ENCODE measurements at places on chromosomes 16 and 17. TPM values are rescaled to one million over a fixed set of nuclear protein-coding genes. Genes with fewer than 3 reads are reported as not detected.
A peak's percentile ranks its signal among the peaks of the same experiment; 100 is the strongest.

EFNB3 gene
- not detected for total RNA-seq

KRT17 gene
- total RNA-seq = not detected

DNA sequence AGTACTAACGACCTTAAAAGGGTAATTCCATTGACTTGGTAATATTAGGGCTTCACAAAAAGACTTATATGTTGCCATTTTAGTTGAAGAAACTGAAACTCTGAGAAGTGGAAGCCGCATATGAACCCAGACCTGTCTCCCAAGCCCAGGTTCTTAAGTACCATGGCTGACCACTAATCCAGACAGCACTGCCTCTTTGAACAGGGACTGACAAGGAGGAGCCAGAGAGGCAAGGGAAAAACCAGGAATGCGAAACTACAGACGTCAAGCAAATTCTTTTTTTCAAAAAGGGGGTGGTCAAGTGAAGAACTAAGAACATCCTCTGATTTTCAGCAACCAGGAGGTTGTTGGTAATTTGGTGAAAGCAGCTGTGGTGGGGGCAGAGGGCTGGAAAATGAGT lies 15.2 kb downstream of the CYB5D1 start:
- no peak overlapping the region for H3K4me3 ChIP-seq
- no peak for DNase-seq
- no peak overlapping the region for H3K27ac ChIP-seq

DNA sequence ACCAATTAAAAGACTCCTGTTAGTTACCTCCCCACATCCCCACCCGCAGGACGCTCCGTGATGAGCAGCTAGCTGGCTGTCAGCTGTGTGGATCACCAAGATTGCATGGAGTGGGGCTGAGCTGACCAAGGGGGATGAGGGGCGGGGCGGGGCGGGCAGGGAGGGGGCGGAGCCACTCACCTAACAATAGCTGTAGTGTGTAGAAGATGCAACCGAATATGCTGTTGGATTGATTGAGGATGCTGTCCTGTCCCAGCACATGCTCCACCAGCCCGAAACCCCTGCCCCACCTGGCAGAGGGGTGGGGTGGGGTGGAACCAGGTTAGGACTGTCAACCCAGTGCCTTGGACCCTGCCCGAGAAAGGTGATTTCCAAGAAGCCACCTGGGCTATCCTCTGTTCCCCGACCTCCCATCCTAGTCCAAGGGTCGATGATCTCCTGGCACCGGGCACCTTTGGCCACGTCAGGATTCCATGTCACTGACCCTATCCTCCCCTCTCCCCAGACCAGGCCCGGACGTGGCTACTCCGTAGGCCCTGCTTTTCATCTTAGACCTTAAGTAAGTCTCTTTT lies 1.4 kb downstream of the VKORC1 start:
- H3K27me3 ChIP-seq = no peaks in the 10 kb centered on the region
- peak overlapping the region; percentile 99 for H3K4me3 ChIP-seq
- H3K27ac ChIP-seq = no peak overlapping the region
- H3K36me3 ChIP-seq = peaks cover 4% of the 10 kb centered on the region
- no peak for DNase-seq

- no peak overlapping the region for H3K27ac ChIP-seq
- no peak overlapping the region for H3K4me3 ChIP-seq
- no peak for DNase-seq
- H3K27me3 ChIP-seq = peaks cover 3% of the 10 kb centered on the region
Measured at GRCh38 chr16:66116163-66117002, 250.1 kb upstream of the CDH5 start.

GRCh38 chr16:31365131-31365865 lies 10.3 kb downstream of the ITGAX start:
- peaks cover 2% of the 10 kb centered on the region for H3K27me3 ChIP-seq
- peak overlapping the region; percentile 57 for H3K27ac ChIP-seq
- H3K4me3 ChIP-seq = peak overlapping the region; percentile 23
- H3K36me3 ChIP-seq = peaks cover 8% of the 10 kb centered on the region
- peaks cover 34% of the 10 kb centered on the region for H3K4me1 ChIP-seq
- no peak for DNase-seq

DNA sequence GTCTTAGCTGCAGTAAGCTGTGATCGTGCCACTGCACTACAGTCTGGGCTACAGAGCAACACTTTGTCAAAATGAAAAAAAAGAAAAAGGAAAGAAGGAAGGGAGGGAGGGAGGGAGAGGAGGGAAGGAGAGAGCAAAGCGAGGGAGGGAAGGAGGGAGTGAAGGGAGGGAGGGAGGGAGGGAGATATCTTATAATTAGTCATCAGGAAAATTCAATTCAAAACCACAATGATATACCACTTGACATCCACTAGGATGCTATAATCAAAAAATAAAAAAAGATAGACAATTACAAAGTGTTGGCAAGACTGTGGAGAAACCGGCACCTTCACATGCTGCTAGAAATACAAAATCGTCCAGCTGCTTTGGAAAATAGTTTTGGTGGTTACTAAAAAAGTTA lies 93.8 kb downstream of the CDC27 start:
- H3K4me3 ChIP-seq = no peak overlapping the region
- peaks cover 26% of the 10 kb centered on the region for H3K36me3 ChIP-seq
- H3K27me3 ChIP-seq = no peaks in the 10 kb centered on the region
- DNase-seq = no peak
- H3K4me1 ChIP-seq = peaks cover 15% of the 10 kb centered on the region

- DNase-seq = no peak
- no peaks in the 10 kb centered on the region for H3K27me3 ChIP-seq
- H3K36me3 ChIP-seq = no peaks in the 10 kb centered on the region
- H3K4me1 ChIP-seq = no peaks in the 10 kb centered on the region
Measured at GRCh38 chr17:67276075-67276474, 31.1 kb upstream of the HELZ start.

GRCh38 chr16:55017321-55017720 lies 86.7 kb downstream of the IRX5 start:
- H3K27me3 ChIP-seq = peaks cover 4% of the 10 kb centered on the region
- H3K4me3 ChIP-seq = no peak overlapping the region
- H3K27ac ChIP-seq = no peak overlapping the region

DNA sequence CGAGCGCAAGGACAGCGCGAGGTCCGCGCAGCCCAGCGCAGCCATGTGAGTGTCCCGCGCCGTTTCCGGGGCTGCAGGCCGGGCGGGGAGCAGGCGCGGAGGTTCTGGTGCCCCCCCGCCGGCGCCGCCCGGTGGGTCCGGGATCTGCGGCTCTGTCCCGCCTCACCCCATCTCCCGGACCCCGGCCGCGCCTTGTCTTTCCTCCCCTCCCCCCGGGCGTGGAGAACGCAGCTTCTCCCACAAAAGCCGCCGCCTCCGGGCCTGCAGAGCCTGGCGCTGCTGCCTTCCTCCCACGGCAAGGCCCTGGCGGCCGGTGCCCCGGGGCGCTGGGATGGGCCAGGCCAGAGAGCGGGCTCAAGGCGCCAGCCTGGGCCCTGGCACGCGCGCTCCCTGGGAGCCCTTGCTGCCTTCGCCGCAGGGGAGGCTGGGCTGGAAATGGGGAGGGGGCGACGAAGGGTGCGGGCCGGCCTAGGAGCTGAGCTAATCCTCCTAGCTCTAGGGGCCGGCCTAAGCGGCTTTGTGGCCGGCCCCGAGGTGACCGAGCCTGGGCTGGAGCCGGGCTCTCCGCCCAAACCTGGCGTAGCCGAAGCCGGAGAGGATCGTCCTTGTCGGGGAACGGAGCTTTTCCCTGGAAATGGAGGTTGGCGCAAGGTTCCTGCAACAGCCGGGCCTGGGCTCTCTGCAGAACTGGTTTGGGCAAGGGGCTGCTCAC lies 397 bp downstream of the RIPOR1 start:
- H3K27me3 ChIP-seq = peaks cover 50% of the 10 kb centered on the region
- no peak overlapping the region for H3K27ac ChIP-seq
- peak overlapping the region; percentile 72 for H3K4me3 ChIP-seq
- peaks cover 10% of the 10 kb centered on the region for H3K4me1 ChIP-seq
- DNase-seq = peak; percentile 67
